ENCODE measurements at places on chromosomes 16 and 17.

- DNase-seq: peak; percentile 54
These were observed 15.0 kb upstream of the RGS9 start for GRCh38 chr17:65121916-65122806.

GRCh38 chr16:76276745-76277438, at the start of gene CNTNAP4:
TSS of gene CNTNAP4 (plus strand) at chr16:76277401. CDS start at chr16:76277663, 262 bp downstream.
- no peak for DNase-seq

- DNase-seq: no peak
These were observed 200.1 kb downstream of the KCNJ2 start for GRCh38 chr17:70369391-70369790.

DNA sequence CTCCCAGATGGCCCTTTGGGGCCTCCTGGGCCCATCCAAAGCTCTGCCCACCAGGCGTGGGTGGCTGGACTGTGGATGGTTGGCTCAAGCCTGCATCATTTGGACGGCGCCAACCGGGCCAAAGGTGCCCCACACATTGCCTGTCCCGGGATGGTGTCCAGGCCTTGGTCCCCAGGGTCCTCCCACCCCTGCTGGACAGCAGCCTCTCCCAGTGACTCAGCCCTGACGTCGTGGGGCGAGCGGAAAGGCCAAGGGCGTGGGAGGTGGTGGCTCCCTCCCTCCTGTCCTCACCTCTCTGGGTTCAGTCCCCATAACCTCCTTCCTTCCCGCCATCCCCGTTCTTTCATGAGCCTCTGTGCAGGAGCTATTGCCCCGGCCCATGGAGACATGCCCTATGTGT, 42.1 kb upstream of the DLX4 start:
- no peak for DNase-seq

GRCh38 chr16:81586977-81587625, 142.5 kb downstream of the CMIP start:
- DNase-seq: no peak

GRCh38 chr16:7268182-7268581, 64.5 kb upstream of the RBFOX1 start:
- DNase-seq: no peak

GRCh38 chr17:32386844-32387243, 36.9 kb downstream of the ZNF207 start:
- DNase-seq: no peak

GRCh38 chr16:50835358-50836060, 93.6 kb downstream of the CYLD start:
- no peak for DNase-seq

GRCh38 chr17:77416105-77416713, 275.4 kb downstream of the SEC14L1 start:
- DNase-seq: no peak

- no peak for DNase-seq
These were observed 5.4 kb upstream of the CRYBA1 start for GRCh38 chr17:29240968-29241963.

- DNase-seq: no peak
These were observed 406.0 kb downstream of the SEC14L1 start for GRCh38 chr17:77546772-77547241.

GRCh38 chr17:15446036-15446435, 21.4 kb downstream of the CDRT4 start:
- no peak for DNase-seq

DNA sequence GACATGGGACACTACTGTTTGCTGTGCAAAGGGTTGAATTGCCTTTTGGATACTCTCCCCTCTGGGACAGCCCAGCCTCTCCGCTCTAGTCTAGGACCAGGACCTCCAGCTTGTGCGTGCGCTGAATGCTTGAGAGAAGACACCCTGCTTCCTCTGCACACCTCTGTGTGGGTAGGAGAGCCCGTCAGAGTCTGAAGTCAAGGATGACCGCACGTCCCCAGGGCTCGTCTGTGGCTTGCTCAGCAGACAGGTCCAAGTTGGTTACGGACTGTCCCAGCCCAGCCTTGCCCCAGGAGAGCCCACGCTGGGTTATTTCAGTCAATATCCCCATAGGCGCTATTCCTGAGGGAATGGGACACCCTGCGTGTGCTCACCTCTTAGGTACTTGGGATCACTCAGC, 3.7 kb downstream of the C16orf89 start:
- no peak for DNase-seq

DNA sequence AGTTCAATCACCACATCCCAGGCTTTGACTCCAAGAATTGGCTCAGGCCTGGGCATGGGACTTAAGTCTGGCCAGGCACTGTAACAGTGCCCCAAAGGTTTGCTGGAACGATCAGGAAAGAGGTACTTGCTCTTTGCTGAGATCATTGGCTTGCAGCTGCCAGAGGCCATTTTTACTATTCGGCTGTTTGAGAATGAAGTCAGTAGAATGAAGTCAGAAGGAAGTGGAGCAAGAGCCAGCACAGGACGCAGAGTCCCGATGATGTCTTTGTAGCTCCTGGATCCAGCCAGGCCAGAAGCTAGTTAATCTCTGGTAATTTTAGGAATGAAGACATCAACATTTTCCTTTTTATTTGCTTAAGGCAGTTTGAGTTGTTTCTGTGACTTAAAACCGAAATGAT, 195.5 kb downstream of the RAB11FIP4 start:
- DNase-seq: no peak

DNA sequence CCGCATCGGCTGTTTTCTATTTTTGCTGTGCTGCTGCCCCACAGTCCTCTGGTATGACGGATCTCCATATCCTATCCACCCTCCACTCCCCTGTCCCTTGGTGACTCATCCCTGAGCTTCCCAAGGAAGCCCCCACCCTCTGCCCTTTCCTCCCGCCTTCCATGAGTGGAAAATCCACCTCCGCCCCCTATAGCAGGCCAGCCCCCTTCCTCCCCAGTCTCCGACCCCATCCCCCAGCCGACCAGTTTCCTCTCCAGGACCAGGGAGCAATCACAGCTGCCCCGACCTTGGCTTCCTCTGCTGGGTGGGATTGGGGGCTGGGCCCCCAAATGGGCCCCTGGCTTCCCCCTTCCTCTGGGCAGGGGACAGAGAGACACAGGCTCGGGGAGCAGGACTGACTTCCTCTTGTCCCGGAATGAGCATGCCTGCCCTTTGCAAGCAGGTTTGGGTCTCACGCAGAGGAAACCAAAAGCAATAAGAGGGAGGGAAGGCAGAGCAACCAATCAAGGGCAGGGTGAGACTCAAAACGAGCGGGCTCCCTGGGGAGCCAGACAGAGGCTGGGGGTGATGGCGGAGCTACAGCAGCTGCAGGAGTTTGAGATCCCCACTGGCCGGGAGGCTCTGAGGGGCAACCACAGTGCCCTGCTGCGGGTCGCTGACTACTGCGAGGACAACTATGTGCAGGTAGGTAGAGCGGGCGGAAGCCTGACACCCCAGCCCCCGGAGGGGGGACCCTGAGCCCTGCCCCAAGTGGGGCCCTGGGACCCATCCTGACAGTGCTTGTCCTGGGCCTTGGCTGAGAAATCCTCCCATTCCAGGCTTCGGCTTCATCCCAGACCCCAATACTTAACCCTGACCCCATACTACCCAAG, at the start of the genes ABI3 and GNGT2:
Gene ABI3 (plus strand): TSS at position 550 of the 872 bp plus-strand sequence. CDS start 18 bp downstream, at position 568.
Gene GNGT2 (minus strand): TSS at position 417 of the 872 bp plus-strand sequence. CDS start 3,152 bp downstream, outside the sequence.
- DNase-seq: peak; percentile 74

- DNase-seq: no peak
These were observed 41.5 kb downstream of the CYB5B start for GRCh38 chr16:69465881-69466280.

GRCh38 chr16:89863741-89864526, 9.5 kb upstream of the TCF25 start:
- DNase-seq: peak; percentile 60

DNA sequence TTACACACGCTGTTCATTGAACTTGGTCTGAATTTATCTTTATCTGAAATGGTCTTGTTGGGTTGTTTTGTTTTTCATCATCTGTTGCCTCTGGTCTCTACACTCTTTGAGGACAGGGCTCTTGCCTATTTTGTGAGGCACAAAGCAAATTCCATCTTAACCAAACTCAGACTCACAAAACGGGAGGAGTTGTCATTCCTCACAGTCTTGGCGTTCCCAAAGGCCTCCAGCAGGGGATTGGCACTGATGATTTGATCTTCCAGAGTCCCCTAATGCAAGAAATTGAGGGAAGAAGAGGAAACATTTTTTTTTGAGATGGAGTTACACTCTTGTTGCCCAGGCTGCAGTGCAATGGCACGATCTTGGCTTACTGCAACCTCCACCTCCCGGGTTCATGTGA, 8.7 kb downstream of the MYH3 start:
- no peak for DNase-seq

- no peak for DNase-seq
These were observed 73.0 kb downstream of the ABCC6 start for GRCh38 chr16:16150117-16150877.

DNA sequence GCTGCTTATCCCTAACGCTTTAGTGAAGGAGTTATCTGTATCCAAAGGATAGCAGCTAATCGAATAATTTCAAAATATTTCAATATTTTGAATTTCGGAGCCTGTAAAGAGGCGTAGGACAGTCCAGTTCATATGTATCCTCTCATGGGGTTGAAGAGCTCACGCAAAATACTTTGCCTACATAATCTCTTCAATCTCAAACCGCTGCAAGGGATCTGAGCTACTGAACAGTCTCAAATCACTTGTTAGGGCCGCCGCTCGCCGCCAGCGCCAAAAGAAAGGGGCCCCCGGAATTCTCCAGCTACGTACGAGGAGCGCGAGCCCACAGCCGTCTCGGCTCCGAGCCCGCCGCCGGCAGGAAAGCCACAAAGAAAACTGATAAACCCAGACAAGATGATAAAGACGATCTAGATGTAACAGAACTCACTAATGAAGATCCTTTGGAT, 601 bp upstream of the RFWD3 start:
- peak; percentile 44 for DNase-seq

- no peak for DNase-seq
These were observed 6.8 kb downstream of the CBX4 start for GRCh38 chr17:79832218-79833109.

GRCh38 chr16:30397776-30398660, 2.8 kb downstream of the ZNF48 start:
- DNase-seq: no peak

DNA sequence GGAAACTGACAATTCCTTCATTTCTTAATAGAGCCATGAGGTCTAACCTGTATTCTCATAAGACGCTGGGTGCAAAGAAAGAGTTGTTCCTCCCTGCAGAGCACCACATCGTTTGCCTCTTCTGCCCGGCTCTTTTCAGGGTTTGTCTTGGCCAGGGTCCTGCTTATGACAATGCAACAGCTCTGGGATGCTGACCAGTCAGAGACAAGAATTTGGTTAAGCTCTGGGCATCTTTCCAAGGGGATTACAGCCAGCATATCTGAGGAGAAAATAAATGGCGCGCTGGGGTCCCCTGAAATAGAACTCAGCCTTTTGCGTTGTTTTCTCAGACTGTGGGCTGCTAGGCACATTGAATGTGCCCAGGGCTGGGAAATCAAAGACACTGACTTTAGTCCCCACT, 128.6 kb downstream of the SHISA6 start:
- no peak for DNase-seq

DNA sequence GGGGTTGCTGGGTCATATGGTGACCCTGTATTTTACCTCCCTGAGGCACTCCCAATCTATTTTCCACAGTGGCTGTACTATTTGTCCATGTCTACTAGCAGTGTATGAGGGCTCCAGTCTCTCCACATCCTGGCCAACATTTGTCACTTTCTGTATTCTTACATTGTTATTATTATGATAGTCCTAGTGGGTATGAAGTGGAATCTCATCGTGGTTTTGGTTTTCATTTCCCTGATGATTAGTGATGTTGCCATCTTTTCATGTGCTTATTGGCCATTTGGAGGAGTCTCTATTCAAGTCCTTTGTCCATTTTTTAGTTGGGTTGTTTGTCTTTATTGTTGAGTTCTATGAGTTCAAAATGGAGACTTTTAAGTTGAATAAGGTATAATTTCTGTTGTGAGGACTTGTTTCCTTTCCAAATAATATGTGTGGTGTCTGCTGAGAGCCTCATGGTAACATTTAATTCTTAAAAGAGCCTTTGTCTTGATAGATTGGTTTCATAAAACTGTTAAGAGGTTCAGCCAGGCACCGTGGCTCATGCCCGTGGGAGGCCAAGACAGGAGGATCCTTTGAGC, 108.2 kb downstream of the RPTOR start:
- DNase-seq: no peak

GRCh38 chr16:71903608-71904007, 8.3 kb downstream of the IST1 start:
- no peak for DNase-seq

DNA sequence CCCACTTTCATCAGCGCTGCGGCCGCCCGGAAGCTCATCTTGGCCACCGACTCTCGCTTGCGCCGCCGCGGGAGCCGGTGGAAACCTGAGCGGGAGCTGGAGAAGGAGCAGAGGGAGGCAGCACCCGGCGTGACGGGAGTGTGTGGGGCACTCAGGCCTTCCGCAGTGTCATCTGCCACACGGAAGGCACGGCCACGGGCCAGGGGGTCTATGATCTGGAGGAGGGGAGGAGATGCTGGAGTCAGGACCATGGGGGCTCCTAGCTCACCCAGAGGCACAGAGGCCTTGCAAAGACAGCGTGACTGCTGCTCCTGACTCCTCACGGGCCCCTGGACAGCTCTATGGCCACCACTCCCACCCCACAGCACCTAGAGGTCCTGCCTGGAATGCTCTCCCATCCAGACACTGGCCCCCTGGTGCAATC, 9.4 kb downstream of the SNRNP25 start:
- no peak for DNase-seq

DNA sequence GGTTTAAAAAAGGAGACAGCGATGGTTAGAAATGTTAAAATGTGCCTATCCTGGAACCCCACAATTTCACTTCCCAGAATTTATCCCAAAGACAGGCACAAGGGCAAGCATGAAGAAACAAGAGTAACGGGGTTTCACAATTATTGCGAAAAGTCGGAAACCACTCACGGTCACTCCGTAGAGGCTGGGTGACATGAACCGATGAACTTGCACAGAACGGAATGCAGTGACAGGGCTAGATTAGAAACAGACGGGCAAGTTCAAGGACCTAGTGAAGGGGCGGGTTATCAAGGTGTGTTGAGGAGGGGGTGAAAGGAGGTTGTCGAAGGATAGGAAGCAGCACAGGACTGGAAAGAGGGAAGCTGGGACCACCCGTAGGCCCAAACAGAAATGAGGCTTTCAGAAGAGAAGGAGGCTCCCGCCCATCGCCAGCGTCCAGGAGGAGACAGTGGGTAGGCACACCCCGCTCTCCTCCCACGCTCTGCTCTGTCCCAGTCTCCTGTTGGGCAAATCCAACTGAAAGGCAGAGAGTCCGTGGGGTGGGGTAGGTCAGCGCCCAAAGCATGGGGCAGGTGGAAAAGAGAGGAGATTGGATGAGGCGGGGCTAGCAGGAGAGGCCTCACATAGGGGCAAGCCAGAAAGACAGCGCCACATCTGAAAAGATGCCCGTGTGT, 47.4 kb upstream of the JPH3 start:
- DNase-seq: no peak

GRCh38 chr16:50151756-50152155, 1.4 kb upstream of the TENT4B start:
- no peak for DNase-seq

- DNase-seq: no peak
These were observed 31.3 kb upstream of the RBBP6 start for GRCh38 chr16:24507959-24508480.

GRCh38 chr17:75588596-75589011, 1.0 kb downstream of the MYO15B start:
- no peak for DNase-seq

Measured in activated CD4-positive, alpha-beta memory T cell treated with anti-CD3 and anti-CD28 coated beads, Interleukin-2, amount 10 ng/mL, durations not matched to agents 7 days and 5 days (primary cell).